Hematopoietic multipotent progenitor cell treated with erythropoietin and hydrocortisone succinate and interleukin-3 and kit ligand, for 6 days (in vitro differentiated cells): ENCODE measurements at places on chromosomes 6 and 20.

- peak; percentile 68 for DNase-seq
These were observed 44.7 kb upstream of the SPDEF start for GRCh38 chr6:34600796-34601195.

GRCh38 chr6:85273870-85274269 is 176.0 kb upstream of the NT5E start:
- no peak for DNase-seq

DNA sequence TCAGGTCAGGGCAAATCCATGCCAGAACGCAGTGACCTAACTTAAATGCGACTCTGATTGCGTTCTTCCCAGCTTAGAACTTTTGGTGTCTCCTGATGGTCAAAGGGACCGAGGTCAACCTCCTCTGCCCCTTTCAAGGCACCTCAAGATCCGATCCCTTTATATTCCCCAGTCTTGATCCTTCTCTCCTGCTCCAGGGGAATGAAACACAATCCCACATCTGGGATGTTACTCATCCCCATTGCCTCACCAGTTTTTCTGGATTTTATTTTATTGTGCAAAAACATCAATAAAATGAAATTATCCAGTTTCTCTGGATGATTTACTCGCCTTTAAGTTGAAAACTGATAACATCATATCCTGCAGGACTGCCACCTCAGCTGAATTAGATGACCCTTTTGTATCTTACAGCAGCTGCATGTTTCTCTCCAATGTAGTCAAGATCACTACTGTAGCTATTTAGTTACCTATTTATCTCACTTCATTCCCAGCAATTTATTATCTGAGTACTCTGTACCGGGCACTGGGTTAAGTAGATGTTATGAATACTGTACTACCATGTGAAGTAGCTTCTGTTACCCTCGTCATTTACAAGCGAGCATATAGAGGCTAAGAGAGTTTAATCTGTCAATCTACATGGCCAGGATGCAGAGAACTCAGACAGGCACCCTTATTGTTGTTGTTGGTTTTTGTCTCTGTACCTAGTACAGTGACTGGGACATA is 44.0 kb downstream of the IRAK1BP1 start:
- DNase-seq = no peak

DNA sequence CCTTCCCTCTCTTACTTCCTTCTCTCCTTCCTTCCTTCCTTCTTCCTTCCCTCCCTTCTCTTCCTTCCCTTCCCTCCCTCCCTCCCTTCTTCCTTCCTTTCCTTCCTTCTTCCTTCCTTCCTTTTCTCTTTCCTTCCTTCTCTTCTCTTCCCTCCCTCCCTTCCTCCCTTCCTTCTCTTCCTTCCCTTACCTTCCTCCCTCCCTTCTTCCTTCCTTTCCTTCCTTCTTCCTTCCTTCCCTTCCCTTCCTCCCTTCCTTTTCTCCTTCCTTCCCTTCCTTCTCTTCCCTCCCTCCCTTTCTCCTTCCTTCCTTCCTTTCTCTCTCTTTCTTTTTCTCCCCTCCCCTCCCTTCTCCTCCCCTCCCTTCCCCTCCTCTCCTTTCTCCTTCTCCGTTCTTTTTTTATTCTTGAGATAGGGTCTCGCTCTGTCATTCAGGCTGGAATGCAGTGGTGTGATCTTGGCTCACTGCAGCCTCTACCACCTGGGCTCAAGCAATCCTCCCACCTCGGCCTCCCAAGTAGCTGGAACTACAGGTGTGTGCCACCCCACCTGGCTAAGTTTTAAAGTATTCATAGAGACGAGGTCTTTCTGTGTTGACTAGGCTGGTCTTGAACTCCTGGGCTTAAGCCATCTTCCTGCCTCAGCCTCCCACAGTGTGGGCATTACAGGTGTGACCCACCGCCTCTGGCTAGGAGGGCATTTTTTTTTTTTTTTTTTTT is 1.1 kb upstream of the ZNF512B start:
- no peak for DNase-seq

- no peak for DNase-seq
These were observed 51.5 kb downstream of the RPS12 start for GRCh38 chr6:132865829-132866228.

DNA sequence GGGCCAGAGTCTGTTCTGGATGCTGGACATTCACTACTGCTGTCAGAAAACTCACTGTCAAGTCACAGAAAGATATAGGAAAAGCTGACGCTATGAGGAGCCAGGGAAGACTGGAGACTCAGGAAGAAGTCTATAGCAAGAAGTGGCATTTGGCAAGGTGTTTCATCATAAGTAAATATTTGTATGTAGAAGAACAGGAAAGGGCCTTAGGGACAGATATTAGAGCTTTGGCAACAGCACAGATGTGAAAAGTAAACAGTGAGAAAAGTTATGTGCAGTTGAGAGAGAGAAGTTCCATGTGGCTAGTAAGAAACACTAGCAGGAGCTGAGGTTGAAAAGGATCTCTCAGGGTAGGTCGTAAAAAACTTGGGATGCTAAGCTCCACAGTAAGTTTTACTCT is 868.9 kb downstream of the PHF3 start:
- DNase-seq = no peak

GRCh38 chr20:25858495-25859425 is 162.1 kb upstream of the ZNF337 start:
- no peak for DNase-seq

DNA sequence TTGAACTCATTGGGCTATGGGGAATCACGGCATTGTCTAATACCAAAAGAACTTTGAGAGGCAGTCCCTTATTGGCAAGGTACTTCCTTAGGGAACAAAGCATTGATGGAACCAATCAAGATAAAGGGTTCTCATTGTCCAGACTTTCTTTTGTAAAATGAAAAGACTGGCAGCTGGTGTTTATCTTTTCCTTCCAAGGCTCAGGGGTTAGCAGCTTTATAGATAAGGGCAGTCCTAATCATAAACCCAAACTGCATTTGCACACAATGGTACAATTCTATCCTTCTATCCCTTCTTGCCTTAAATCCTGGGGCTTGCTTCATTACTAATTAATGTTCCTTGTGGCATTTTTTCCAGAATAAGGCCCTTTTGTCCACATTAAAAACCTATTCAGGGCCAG is 28.6 kb downstream of the CDK19 start:
- DNase-seq = peak; percentile 58
